ENCODE measurements at places on chromosomes 1 and 21.

DNA sequence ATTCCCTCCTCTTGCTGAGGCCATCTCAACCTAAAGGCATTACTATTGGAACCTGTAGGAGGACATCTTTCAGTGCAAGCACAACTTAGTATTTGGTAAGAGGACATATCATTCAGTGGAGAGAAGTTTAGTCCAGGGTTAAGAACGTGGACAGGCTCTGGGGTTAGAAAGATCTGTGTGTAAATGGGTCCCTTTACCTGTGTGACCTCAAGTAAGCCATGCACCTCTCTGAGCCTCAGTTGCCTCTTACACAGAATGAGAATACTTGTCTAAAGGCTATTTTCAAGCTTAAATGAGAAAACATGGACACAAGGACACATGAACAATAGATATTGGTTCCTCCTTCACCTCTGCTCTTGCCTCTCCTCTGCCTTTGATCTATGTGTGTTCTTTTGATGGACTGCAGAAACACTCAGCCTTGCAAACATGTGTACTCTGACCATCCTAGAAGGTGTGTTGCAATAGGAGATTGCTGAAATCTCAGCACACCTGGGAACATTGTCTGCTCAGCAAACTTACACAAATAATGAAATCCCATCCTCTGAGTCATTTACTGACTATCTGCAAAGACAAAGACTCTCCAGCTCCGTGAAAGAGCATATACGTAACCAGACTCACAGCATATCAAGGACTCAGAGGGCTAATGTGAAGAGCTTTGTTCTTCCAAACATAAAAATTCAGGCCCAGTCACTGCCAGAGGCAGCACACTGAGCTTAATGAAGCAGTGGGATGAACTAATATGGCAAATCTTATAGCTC, 143.8 kb downstream of the DAB1 start:
- no peak for DNase-seq

- no peak for DNase-seq
Measured at GRCh38 chr1:228141226-228142044, 1.4 kb downstream of the GUK1 start.

- no peak for DNase-seq
Measured at GRCh38 chr1:225179686-225180085, 248.2 kb downstream of the LBR start.

DNA sequence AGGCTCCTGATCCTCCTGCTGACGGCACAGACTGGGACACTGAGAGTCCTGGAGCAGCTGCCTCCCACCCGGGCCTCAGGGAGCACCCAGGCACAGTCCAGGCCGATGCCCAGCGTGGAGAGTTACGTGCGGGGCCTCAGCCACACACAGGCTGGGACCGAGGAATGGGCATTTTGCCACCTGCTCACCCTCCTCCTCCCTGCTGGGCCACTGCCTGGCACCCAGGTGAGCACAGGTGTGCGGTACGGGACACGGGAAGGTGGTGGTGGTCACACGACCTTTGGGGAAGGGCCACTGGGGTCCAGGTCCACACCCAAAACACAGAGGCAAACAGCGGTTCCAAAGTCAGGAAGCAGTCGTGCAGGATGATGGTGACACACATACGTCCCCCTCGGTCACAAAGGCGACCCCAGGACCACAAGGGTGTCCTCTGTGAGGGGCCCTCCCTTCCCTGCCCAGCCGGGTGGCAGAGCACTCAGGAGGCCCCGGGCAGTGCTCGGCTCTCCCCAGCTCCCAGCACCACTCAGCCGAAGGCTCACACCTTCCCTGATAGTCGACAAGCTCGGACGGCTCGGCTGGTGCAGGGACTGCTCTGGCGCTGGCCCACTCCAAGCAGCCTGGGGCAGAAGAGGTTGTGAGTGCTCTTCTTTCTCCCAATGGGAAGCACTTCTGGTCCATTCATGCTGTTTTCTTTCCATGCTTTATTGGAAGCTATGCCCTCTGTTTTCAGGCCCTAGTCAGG, 14.3 kb downstream of the MORN1 start:
- DNase-seq: no peak

DNA sequence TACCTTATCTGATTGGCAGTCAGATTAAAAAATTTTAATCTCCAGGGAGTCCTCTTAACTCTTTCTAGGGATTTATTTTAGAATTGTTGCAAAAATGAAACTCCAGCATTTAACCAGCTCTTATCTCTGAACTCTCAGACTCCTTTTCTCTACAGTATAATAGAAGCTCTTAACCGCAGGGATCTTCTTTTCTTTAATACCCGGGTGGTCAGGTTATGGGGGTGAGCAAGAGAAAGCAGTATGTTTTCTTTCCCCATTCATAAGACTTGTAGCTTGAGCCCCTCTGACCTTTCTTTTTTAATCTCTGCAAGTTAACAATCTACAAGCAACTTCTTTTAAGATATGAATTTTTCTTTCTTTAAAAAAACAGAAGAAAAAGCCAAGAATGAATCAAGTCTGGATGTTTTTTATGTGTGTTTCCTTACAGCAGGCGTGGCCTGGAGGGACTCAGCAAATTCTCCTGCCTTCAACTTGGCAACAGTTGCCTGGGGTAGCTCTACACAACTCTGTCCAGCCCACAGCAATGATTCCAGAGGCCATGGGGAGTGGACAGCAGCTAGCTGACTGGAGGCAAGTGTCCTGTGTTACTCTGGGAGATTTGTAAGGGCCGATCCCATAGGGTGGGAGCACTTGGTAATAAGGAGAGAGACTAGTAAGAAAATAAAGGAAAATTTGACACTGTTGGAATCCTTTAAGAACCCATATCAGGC, 13.4 kb upstream of the OLFML3 start:
- no peak for DNase-seq

- no peak for DNase-seq
Measured at GRCh38 chr21:36664662-36664990, 34.3 kb upstream of the SIM2 start.

GRCh38 chr1:61227857-61228550, 145.6 kb downstream of the NFIA start:
- no peak for DNase-seq

- no peak for DNase-seq
Measured at GRCh38 chr1:77412820-77413530, 131.2 kb downstream of the AK5 start.

GRCh38 chr1:61591351-61591750, 133.6 kb downstream of the TM2D1 start:
- DNase-seq: no peak

- no peak for DNase-seq
Measured at GRCh38 chr21:17784180-17784598, 35.0 kb downstream of the C21orf91 start.

DNA sequence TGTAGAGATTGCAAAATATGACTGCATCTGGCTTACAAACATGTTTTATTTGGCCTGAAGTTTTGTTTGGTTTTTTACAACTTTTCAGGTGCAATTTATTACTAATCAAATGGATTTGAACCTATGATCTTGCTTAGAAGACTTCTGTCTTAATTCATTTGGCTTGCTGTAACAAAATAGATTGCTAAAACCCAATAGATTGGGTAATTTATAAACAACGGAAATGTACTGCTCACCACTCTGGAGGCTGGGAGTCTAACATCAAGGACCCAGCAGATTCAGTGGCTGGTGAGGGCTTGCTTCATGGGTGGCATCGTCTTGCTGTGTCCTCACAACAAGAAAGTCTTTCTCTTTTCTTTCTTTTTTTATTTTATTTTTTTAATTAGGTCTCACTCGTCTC, 72.9 kb downstream of the LBR start:
- no peak for DNase-seq

- no peak for DNase-seq
Measured at GRCh38 chr1:203930342-203930741, 68.9 kb downstream of the SNRPE start.

- DNase-seq: no peak
Measured at GRCh38 chr1:148289647-148290046, 137.6 kb upstream of the NBPF11 start.

DNA sequence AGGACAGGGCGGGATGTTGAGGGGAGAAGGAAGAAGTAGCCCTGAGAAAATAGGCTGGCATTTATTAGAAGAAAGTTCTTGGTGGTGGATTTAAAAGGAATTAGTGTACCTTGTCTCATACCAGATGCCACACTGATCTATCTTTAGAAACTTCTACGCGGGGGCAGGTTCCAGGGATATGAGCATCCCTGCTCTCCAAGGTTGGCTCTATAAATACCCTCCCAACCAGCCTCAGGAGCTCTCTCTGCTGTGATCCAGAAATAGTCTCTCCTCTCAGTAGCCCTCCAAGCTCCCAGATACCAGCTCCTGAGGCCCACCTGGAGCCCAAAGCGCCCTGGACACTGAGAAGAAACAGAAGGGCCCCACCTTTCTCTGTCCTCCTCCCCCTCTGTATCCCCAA, 128.3 kb upstream of the TNR start:
- DNase-seq: no peak

DNA sequence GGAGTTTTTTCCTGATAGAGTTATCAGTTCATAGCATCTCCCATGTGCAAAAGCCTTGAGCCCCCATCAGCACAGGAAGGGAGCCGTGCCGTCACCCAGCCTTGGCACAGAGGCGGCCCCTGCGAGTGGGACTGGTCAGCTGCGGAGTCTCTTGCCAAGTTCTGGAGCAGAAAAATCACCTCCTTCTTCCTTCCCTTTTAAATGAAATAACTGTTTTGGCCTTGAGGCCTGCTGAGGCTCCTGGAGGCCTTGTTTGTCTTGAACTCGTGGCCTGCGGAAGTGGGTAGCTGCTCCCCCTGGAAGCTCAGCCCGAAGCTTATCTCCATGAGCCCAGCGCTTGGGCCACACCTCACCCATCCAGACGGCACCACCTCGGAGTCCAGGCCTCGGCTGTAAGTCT, 145.7 kb upstream of the TMEM51 start:
- DNase-seq: no peak

DNA sequence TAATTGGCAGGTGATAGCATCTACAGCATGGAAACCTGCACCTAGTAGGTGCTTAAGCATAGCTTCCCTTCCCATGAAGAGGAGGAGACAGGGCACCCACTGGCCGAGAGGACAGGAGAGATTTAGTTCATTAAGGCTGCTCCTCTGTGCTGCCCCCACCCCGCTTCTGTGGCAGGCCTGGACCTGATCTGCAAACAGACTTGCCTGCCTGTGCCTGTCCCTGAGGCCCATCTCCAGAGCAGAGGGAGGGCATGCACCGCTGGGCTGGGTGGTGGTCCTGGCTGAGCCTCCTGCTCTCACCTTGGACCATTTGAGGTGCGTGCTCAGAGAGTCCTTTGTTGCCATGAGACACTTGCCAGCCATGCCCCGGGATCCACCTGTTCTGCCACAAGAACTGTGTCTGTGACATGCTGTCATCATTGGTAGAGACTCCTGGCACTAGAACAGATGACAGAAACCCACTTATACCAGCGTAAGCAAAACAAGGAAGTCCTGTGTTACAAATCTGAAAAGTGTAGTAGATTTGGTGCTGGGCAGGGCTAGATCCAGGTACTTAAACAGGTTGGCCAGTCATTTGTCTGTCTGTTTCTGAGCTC, 55.6 kb downstream of the PTPRF start:
- no peak for DNase-seq

DNA sequence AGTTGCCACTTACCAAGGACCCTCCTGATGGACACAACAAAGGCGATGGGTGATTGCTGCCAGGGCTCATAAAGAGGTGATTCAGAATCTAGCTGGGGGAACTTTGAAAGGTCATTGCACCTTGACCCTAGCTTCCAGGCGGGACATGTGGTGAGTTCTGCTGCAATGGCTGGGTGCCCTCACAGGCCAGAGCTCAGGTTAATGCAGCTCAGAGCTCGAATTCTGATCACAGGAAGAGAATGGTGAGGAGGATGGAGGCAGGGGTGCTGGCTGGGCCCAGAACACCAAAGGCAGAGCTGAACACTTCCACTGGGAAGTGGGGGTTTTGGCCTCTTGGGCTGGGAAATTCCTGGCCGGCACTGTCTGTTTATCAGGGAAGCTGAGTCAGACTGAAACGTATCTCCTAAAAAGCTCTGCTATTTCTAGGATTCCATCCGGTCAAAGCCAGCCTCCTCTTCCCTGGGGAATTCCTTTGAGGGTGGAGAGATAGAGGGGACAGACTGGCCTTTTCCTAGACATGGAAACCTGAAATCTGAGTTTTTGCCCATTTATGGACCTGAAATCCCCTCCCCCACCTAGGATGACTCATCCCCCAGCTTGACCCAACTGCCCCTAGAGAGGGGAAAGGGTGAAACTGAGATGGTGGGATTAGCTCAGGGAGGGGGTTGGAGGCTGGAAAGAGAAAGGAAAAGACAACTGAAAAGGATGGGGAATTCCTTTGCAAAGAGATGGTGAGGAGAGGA, 27.2 kb downstream of the NUAK2 start:
- no peak for DNase-seq

DNA sequence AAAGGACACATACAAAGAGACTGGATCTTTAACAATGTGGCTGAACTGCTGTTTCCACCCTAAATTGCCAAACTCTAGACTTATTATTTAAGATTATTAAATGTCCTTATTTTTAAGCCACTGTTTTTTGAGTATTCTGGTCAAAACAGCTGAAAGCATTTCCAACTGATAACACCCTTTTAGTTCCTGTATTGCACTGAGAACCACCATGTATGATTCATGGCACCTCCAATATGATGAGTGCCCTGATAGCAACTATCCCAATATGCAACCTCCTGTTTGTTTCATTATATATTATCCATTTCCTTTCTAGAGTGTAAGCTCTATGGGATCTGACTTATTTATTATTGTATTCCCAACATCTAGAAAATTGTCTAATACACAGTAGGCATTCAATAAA, 269.4 kb downstream of the HHIPL2 start:
- no peak for DNase-seq

DNA sequence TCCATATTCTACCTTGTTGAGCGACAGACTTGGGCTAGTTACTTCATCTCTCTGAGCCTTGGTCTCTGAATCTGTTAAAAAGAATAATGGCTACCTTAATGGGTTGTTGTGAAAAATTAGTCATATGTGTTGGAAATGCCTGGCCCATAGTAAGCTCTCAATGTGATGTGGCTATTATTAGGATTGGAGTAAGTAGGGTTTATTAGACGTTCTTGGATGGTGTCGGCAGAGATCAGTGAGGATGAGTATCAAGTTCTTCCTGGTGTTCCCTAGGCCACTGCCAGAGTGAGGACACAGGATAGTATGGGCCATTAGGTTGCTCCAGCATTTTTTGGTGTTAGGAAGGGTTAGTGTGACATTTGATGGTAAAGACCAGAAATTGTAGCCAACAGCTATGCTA, 121.1 kb upstream of the DUSP10 start:
- DNase-seq: no peak

DNA sequence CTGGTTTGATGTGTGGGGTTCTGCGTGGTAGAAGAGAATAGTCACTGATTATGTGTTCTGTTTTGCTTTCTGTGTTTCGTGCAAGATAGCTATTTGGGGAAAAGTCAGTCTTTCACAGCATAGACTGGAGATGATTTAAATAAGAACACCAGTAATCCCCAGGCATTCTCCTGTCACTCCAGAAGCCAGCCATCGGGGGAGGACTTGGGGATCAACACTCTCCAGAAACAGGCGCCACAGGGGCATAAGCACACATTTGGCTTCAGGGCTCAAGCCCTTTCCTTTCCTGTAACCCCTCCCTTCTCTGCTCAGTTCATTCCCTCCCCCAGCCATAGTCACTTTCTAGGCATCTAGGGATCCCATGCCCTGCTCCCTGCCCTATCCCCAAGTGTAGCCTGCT, 97.3 kb upstream of the BEND5 start:
- DNase-seq: no peak

All from stimulated activated CD4-positive, alpha-beta T cell treated with anti-CD3 and anti-CD28 coated beads, Interleukin-4, amount 100 ng/mL, for 1 hour (primary cell).